Natural killer cell (primary cell): ENCODE measurements at places on chromosomes 5 and 9.

DNA sequence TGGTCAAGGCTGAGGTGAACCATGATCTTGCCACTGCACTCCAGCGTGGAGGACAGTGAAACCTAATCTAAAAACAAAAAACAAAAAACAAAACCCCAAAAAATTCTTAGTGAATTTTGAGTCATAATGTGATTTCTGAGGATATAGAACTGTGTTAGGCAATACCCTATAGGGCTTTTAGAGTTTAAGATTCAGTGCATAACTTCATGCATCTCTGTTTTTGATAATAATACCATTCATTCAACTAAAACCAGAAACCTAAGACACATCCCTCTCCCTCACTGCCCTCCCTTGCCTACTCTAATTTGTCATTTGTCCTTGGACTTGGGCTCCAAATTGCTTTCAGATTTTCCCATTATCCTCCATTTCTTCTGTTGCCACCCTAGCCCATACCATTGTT, 405.7 kb upstream of the EDIL3 start:
- DNase-seq: no peak

DNA sequence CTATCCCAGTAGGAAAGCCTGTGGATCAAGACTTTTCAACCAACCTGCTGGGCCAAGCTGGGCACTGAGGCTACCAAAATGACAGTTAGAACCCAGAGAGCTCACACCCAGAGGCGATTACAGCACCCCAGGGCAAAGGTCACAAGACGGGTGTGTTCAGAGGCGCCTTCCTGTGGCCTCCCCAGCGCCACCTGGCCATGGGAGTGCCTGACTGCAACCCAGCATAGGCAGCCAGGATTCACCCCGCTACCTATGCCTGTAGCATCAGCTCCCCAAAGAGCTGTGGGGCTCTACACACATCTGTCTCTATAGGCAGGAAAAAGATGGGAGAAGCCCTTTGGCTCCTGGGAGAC, 33.5 kb downstream of the PDGFRB start:
- peak; percentile 20 for DNase-seq

DNA sequence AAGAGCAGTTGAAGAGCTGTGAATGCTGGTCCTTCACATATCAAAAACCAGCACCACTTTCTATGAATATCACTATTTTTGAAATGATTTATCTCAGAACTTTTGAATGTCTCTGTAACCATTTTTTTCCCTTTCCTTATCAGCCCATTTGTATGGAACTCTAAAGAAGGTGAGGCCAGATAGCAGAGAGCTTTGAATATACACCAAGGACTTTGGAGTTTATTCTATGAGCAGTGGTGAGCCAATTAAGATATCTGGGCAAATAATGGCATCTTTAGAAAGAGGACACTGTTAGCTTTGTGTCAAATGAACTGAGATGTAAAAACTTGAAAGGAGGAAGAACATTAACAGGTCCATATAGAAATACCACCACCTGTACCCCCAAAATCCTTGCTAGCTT, 22.0 kb downstream of the KCTD16 start:
- DNase-seq: no peak

GRCh38 chr5:72281764-72282499, 38.1 kb downstream of the MRPS27 start:
- DNase-seq: no peak

- no peak for DNase-seq
These were observed 20.0 kb upstream of the GDNF start for GRCh38 chr5:37859805-37860204.

- peak; percentile 5 for DNase-seq
These were observed 172.3 kb downstream of the CACNA1B start for GRCh38 chr9:138049779-138050471.

DNA sequence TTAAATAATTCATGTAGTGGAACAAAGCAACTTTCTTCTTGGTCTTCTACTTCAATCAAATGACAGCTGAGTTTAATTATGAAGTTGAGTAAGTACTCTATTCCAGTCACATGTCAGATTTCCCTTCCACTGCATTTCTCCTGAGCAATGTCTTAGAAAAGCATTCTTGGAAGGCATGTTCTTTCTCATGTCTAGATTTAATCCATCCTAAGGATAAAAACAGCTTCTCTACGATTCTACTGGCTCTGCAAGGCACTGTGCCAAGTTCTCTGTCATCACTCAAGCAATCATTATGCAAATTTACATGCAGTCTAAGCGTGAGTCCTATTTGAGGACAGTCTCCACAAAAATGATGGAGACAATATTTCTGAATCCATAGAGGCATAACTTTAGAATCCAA, 142.4 kb downstream of the YIPF5 start:
- DNase-seq: no peak

DNA sequence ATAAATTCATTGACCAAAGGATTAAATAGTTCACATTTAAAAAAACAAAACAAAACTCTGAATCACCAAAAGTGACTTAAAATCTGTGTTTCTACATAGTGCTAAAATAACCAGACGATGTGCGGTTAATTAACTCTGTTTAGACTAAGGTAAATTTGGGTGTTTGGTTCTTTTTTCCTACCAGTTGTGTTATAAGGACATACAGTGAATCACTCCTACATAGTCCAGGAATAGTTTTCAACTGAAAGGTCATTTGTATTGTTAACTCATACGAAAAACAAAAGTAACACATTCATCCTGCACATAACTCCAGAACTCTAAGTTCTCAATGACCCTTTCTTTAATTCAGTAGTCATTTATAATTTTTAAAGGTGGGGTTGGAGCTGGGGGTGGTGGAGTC, 203.7 kb downstream of the GLIS3 start:
- DNase-seq: no peak

- DNase-seq: no peak
These were observed 47.2 kb downstream of the PCSK5 start for GRCh38 chr9:75937521-75938258.

- no peak for DNase-seq
These were observed 240.0 kb downstream of the SMARCA2 start for GRCh38 chr9:2255128-2255527.

DNA sequence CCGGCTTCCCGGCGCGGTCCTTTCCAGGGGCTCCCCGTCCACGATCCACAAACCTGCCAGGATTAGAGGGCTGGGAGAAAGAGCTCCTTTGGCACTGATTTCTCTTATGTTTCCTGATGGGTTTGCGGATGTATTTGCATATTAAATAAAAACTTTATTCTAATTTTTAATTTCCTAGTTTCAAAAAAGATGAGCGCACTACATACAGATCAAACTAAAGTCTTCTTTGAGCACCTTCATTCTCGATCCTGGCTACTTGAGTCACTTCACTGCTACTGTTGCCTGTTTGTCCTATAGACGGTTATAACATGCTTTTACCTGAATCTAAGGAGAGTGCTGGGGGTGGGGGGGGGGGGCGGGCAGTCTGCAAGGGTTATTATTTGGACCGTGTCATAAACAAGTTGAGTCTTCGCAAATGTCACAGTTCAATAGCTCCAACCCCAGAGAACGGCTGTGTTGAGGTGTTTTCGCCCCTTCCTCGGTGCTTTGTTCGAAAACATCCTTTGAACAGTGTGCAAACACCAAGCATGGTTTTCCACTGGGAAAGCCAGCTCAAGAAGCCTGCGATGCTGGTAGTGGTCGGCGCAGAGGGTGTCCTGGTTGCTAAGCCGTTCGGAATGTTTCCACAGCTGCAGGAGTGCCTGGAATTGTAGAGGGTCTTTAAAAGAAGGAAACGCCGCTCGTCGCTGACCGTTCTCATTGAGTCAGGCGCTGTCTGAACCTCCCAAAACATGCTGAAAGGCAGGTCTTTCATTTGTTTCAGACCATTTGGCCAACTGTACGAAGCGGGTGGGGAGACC, 1.1 kb upstream of the STK10 start:
- no peak for DNase-seq

- DNase-seq: no peak
These were observed 47.7 kb upstream of the BOD1 start for GRCh38 chr5:173664154-173664526.

DNA sequence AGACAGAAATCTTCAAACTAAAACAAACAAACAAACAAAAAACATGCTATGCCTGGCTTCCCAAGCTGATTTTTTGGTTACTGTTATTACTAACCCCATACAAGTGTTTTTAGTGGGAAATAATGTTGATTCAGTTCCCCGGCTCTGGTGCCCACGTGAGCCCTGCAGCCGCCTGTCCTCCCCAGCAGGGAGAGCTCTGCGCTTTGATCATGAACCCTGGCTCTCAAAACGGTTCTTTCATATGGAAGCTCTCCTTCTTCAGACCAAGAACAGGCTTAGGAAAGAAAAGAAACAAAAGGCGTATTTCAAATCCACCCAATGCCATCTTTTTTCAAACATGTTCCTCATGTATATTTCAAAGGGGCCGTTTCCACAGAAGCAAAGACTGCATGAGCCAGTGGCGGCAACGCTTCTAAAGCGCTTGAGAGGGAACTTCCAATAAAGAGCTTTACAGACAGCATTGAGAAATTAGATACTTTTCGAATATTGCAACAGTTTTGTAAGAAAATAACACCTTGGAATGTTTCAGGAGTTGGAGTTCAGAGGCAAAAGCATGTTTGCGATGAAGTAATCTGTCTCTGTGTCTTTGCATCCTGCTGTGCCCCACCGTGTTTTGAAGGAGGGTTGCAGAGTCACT, 74.8 kb downstream of the ICE1 start:
- DNase-seq: peak; percentile 53

- no peak for DNase-seq
These were observed 16.7 kb downstream of the ERAP1 start for GRCh38 chr5:96790961-96791504.

DNA sequence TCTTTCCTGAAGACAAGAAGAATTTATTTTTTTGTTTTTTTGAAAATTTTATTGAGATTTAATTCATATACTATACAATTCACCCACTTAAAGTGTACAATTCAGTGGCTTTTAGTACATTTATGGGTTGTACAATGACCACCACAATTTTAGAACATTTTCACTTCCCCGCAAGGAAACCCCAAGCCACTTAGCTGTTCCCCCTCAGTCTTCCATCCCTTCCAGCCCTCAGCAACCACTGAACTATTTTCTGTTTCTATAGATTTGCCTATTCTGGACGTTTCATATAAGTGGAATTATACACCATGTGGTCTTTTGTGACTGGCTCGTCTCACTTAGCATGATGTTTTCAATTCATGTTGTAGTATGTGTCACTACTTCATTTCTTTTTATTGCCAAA, 28.0 kb downstream of the DNAI1 start:
- DNase-seq: no peak

- DNase-seq: peak; percentile 90
These were observed at the start of gene CTNNAL1 for GRCh38 chr9:109012876-109013678. Gene CTNNAL1 (minus strand): TSS chr9:109013499. CDS start chr9:109013442, 57 bp downstream.

- DNase-seq: no peak
These were observed 56.6 kb downstream of the KCNN2 start for GRCh38 chr5:114418176-114419066.

DNA sequence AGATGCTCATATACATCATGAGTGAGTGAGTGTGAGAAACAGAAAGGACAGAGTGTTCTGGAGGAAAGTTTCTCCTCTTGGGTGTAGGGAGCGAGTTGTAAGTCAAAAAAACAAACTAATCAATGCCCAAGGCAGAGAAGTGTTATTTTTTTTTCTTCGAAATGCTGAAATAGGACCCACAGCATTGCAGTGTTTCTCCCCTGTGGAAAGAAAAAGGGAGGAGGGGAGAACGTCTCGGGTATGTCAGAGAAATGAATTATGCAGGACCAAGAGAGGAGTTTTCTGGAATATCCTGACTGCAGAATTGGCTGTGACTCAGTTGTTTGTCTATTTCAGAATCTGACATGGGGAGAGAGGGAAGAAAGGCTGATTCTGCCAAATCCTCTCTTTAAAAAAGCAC, 337.9 kb upstream of the RFX3 start:
- DNase-seq: no peak

GRCh38 chr9:36964791-36965190, 69.3 kb downstream of the PAX5 start:
- DNase-seq: no peak

DNA sequence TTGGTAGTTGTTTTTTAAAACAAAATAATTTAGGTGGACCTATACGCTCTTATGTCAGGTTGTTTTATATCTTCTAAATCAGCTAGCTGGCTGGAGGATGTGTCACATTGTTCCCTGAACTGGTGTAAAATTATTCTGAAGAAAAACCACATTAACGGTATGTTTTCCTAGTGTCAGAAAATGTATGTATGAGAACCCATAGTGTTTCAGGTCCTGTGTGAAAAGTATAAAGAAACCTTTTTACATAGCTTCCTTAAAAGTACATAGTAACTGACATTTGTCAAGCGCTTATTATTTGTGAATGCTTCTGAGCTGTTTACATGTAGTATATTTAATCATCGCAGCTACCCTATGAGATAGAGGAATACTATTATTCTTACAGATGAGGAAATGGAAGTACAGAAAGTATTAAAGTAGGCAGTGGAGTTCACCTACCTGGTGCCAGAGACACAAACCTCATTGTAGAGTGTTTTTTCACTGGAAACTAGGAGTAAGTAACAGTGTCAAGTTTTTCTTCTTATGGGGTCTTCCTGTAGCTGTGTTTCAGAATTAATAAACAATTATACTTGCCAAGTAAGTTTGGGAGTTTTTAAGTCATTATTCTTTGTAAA, 10.4 kb upstream of the FAM120AOS start:
- DNase-seq: no peak

DNA sequence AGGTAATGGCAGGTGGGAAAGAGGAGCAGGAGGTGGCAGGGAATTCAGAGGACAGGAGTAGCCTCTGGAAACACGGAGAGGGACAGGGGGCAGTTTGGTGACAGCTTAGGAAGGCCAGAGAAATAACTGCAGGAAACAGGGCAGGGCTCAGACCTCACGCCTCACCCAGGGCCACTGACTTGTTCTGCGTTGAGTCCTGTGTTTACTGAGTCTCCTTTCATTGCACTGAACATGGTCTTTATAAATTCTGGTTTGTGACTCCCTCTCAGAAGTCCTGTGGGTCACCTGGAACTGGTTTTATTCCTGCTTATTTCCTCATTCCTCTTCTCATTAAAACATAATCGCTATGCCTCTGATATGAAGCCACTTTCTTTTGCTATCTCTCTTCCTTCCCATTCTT, 55.2 kb upstream of the ZNF622 start:
- DNase-seq: no peak

- DNase-seq: no peak
These were observed at the start of gene ANXA1 for GRCh38 chr9:73151653-73152542. Gene ANXA1 (plus strand): TSS chr9:73151865. CDS start chr9:73158536, 6,671 bp downstream.

GRCh38 chr5:7015586-7016256, 302.5 kb downstream of the TENT4A start:
- DNase-seq: no peak

GRCh38 chr9:124769549-124770358, 1.4 kb downstream of the NR6A1 start:
- DNase-seq: no peak

- DNase-seq: no peak
These were observed 21.6 kb upstream of the RXRA start for GRCh38 chr9:134304690-134305089.

DNA sequence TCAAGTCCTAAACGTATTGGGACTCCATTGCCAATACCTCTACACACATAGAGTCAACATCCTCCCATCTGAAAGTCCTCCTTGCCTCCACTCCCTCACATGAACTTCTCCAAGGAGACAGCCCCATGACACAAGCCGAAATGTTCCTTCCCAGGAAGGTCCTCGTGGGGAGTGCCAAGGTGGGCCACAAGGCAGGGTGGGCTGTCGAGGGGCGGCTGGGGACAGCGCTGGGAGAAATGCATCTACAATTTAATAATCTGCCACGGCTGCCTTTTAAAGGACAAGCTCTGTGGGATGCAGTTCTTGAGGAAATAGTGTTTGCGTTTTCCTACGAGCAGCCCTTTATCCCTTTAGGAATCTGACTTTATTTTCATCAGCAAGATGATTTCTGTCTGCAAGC, 138.7 kb downstream of the GABBR2 start:
- no peak for DNase-seq

GRCh38 chr5:146388386-146388785, 49.7 kb downstream of the POU4F3 start:
- DNase-seq: no peak
